ENCODE measurements at places on chromosomes 5 and 9.
A peak's percentile ranks its signal among the peaks of the same experiment; 100 is the strongest.

DNA sequence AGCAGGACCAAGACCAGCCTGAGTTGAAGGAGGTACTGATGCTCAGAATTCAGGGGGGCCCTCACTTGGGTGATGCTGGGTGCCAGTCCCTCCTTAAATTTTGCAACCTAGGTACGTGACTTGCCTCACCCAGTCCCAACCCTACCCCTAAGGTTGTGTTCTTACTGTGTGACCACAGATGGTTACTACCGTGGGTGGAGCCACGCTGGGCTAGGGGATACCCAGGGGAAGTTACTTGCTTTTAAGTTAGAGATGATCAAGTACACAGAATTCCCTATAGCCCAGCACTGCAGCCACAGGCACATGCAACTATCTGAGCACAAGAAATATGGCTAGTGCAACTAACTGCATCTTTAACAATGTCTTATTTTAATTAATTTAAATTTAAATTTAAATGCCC lies 32.9 kb downstream of the NXNL2 start:
- DNase-seq = no peak

- no peak for DNase-seq
Measured at GRCh38 chr5:69493396-69494133, 975 bp downstream of the OCLN start.

GRCh38 chr5:9156282-9156681 lies 389.6 kb downstream of the SEMA5A start:
- DNase-seq = no peak

- DNase-seq = no peak
Measured at GRCh38 chr5:124907098-124907644, 160.7 kb upstream of the ZNF608 start.

DNA sequence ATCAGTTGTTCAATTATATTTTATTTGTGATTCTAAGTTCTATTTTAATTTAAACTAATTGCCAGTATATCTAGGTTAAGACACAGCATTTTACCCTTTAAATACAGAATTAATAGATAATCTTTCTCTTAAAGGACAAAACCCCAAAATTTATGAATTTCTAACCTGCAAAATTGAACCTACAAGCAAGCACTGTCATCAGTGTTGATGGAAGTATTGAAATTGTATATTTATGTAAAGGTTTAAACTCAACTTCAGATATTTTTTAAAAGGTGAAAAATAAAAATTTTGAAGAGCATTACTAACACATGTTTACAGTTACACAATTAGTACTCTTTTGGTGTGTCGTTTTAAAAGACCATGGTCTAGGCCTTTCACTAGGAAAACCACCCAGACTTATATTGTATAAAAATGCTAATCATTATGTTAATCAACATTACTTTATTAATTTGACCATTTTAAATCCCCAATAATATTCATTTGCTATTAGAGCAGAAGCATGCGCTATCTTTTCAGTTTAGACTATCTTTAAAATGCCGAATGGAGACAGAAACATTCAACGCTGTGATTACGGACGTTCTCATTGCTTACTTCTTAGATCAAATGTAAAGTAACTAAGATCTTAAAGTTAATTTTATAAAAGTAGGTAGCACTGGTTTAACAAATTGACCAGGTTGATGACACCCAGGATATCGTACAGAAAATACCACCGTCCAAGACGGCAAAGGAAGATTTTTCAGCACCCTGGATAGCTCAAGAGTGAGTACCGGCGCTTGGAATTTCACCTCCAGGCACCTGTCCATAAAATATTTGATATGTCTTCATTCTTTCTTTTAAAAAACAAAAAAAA lies 3.2 kb downstream of the OTP start:
- DNase-seq = no peak

- DNase-seq = no peak
Measured at GRCh38 chr5:44365345-44365744, 23.9 kb downstream of the FGF10 start.

DNA sequence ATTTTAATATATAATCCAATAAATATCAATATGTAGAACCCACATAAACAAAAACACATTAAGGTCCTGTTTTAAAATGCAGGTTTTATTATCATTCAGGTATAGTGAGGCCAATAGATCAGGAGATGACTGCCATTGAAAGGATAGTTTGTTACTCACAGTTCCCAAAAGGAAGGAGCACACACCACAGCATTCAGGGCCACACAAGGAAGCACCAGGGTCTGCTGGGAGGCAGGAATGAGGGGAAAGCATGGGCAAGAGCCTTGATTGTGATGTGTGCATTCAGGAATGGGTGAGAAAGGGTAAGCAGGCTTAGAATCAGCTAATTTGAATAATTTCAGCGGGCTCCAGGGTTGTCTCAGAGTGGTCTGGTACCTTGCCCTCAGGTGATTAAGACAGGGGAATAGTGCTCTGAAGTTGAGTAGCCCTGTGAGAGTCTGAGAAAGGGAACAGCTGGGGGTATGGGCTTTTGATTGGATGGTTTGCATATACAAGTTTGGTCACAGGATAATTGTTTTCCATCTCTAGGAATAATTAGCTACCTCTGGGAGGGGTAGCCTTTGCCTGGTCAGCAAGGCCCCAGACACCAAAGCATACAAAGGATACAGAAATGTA lies 19.8 kb upstream of the OTULIN start:
- DNase-seq = no peak

GRCh38 chr9:87793292-87793691 lies 67.4 kb downstream of the CTSL start:
- DNase-seq = no peak

GRCh38 chr5:141875795-141876627 lies 2.2 kb downstream of the PCDH1 start:
- DNase-seq = no peak

DNA sequence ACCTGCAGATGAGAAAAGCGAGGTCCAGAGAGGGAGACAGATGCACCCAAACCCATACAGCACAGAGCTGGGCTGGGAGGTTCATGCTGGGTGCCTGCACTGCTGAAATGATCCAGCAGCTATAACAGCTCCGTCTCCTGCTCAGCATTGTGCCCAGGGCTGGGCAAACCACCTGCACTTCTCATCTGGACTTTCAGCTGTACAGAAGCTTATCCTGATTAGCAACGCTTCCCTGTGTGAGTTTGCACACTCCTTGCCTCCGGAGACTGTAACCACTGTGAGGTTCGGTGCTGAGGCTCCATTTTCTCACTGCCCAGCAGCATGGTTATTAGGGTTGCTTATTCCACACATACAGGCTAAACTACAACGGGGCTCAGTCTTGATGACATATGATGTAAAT lies 326.1 kb downstream of the ASTN2 start:
- DNase-seq = no peak

DNA sequence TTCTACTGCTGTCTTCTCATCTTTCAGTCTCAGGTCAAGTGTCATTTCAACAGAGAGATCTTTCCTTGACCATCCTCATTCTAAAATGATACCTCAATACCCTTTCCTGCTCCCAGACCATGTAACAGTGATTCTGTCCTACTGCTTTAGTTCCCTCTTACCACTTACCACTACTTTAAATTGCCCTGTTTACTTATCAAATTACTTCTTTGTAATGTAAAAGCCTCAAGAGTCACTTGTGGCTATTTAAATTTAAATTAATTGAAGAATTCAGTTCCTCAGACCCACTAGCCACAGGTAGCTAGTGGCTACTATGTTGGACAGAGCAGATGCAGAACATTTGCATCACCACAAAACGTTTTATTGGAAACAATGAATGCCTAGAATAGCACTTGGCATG lies 217.3 kb downstream of the ADAMTS6 start:
- DNase-seq = no peak

DNA sequence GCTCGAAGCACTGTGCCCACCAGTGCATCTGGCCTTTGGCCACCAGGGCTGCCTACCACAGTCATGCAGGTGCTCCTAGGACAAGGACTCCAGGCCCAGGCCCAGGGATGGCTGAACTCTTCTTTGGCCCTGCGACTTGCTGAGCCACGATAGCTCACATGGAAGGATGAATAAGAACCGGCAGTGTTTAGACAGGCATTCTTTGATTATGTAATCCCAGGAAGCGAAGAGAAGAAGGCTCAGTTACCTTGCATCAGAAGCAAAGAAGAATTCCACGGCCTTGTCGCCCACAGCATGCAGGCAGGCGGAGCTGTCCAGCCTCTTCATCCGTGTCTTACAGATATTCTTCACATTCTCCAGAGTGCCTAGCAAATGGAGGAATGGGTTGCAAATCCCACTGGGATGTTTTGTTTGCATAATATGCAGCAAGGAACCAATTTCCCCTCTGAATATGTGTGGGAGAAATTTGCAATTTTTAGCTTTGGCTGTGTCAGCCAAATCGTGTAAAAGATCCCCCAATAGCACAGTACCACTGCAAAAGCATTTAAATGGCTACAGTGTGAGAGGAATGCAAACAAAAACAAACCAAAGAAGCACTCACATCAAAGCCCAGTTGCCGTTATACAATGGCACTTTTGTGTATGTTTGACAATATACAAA lies 29.1 kb downstream of the GFPT2 start:
- DNase-seq = no peak

DNA sequence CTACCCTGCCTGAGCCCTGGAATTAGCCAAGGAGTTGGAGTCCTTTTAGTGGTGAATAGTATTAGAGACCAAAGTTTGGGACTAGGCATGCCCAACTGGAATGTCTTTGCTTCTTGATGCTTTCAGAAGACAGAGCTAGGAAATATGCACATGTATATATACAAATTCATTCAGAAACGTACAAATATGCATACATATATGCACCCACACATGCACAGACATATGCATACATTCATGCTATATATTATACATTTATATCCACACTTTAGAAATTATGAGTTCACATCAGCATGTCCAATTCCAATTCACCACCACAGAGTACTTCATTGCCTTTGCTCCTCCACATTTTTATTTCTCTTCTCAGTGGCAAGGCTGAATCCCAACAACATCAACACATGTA lies 398.3 kb upstream of the MPDZ start:
- DNase-seq = no peak

GRCh38 chr9:79551586-79551985 lies 20.2 kb upstream of the TLE4 start:
- no peak for DNase-seq

DNA sequence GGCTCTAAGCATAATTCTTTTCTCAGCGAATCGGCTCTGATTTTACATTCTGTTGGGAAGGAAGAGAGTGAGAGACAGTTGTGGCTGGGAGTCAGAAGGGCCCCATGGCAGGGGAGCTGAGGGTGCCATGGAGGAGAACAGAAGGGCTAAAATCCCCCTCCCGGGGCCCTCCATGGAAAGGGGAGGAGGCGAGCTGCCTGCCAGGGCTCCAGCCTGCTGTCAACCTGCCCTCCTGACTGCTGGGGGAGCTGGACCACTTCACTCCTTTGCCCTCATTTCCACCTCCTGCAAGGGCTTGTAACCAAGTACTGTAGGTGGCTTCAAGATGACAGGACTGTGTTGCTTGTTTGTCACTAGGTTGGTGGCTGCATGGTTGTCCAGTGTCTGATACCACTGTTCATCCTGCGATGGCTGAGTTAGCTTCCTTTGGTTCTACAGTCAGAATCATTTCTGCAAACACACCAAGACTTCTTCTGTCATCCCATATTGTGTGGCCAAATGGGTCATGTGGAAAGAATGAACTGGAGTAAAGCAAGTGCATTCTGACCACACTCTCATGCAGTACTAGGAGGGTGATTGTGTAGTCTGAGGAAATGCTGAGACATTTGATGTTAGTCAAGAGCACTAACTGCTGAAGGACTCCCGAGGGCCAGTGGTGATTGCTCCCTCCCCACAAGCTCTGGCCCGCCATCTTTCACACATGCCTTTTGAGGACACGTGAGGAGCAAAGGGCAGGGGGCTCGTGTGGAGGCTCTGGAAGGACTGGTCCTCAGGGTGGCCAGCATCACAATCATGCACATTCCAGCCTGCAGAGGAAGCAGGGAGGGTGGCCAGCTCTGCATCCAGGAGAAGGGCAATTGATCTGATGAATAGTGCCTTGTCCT lies 307.2 kb downstream of the GADD45G start:
- DNase-seq = no peak

DNA sequence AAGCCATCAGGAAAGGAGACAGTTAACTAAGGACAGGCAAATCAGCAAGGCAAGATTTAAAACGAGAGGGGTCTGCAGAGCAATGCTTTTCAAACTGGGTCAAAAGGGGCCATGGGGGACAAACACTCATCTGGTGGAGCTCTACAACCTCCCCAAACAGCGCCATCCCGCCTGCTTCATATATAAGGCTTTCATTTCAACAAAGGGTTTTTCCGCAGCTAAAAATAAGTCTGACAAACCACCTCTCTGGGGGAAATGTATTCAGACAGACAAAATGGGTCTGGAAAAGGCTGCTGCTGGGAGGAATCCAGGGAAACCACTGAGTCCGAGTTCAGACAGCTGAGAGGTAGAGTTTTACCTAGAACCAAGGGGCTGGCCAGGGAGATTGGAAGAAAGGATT lies 8.3 kb upstream of the SEPTIN8 start:
- DNase-seq = no peak

GRCh38 chr5:15487228-15487627 lies 12.8 kb upstream of the FBXL7 start:
- DNase-seq = no peak

GRCh38 chr9:105157171-105157583 lies 87.3 kb upstream of the SLC44A1 start:
- peak; percentile 81 for DNase-seq

- no peak for DNase-seq
Measured at GRCh38 chr9:122125509-122126330, 32.6 kb upstream of the TTLL11 start.

DNA sequence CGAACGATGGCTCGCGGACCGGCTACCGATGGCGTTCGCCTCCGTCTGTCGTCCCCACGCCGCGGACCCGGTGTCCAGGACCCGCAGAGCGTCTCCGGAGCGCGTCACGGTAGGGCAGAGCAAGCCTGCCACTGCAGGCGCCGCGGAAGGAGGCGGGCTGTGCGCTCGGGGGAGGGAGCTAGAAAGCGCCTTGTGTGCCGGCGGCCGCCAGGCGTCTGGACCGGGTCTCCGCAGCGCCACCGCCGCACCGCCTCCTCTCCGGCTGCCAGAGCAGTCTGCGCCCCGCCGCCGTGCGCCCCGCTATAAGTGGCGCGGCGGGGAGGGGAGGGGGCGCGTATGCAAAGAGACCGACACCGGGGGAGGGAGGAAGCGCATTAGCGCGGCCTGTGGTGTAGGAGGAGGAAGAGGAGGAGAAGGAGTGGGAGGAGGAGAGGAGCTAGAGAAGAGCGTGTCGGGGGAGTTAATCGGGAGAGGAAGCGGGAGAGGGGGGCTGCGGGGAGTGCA lies at the start of gene ENC1:
Gene ENC1, minus strand, starts transcription at position 279 of the 504 bp plus-strand sequence. CDS start 4,243 bp downstream, outside the sequence.
- peak; percentile 88 for DNase-seq

DNA sequence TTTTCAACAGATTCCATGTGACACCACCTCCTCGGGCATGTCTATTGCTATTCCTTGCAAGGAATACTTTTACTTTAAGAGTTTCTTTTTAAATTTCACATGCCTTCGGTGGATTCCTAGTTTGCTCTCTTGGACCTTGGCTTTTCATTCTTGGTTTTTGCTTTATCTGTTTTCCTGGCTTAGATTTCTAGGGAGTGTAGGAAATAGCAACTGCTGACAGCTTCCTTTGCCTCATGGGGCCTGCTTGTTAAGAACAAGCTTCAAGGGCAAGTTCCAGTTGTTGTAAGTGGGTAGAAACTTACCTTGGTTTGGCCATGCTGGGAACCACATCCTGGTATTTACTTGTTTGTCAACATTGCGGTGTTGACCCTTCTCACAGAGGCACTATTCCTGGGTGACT lies 348.5 kb downstream of the DMAC1 start:
- DNase-seq = no peak

GRCh38 chr5:33981408-33982162 lies 2.9 kb downstream of the SLC45A2 start:
- no peak for DNase-seq

GRCh38 chr9:112012026-112012902 lies 115.7 kb downstream of the UGCG start:
- DNase-seq = no peak

- DNase-seq = no peak
Measured at GRCh38 chr5:9947225-9947714, 302.4 kb downstream of the ATPSCKMT start.

GRCh38 chr9:126664900-126665643 lies 51.3 kb downstream of the LMX1B start:
- DNase-seq = no peak

All from coronary artery (tissue), 2 donors.